ENCODE measurements at places on chromosomes 2 and 18.

- DNase-seq: no peak
Measured at GRCh38 chr2:26672112-26672817, 20.3 kb upstream of the KCNK3 start.

DNA sequence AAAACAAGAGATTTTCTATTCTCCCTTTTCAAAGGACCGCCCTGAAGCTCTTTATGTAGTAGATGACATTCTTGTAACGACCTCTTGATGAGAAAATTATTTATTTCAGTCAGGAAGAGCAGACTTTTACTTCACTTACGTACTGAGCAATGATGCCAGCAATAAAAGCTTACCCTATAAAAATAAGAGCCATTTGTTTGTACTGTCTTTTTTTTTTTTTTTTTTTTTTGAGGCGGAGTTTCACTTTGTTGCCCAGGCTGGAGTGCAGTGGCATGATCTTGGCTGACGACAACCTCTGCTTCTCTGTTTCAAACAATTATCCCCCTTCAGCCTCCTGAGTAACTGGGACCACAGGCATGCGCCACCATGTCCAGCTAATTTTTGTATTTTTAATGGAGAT lies 39.2 kb downstream of the CRIM1 start:
- DNase-seq: no peak

DNA sequence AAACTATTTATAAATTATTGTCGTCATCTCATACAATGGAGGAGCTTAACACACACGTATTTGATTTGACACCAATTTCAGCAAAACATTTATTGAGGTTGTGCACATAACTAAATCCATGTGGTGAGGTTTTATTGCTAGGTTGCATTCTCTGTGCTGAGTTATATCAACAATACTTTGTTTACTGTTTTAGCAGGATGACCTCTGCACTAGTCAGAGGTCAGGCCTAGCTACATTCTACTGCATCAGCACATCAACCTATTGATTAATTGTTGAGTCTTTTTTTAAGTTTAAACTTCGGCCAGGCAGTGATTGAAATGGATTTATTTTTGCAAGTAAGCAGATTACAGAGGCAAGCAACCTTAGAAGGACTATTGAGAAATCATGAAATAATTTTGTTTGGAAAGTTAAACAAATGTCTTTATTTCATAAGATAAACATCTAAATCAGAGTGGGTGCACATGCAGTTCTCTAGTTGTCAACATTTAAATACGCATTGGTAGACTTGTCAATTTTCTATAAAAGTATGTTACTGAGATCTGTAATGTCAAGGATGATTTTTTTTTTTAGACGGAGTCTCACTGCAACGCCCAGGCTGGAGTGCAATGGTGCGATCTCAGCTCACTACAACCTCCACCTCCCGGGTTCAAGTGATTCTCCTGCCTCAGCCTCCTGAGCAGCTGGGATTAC lies 75.2 kb upstream of the CD28 start:
- no peak for DNase-seq

- no peak for DNase-seq
Measured at GRCh38 chr2:37713258-37713700, 41.8 kb upstream of the CDC42EP3 start.

DNA sequence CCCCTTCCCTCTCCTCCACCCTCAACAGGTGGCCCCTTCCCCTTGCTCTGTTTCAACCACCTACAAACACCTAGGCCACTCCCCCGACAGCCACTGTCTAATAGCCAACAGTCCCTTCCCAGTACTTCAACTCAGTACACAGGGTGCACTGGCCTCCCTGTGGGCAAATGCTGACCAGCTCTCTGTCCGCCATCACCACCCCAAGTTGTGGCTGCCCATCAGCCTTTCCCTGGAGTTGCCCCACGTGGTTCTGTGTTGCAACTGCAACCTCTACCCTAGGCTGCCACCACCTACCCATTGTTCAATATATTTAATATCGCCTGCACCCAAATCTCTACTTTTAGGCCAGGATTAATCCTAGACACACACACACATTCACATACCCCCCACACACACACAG lies 173.5 kb downstream of the MREG start:
- DNase-seq: no peak

GRCh38 chr18:3526421-3527354 lies 76.7 kb downstream of the TGIF1 start:
- DNase-seq: peak; percentile 78

GRCh38 chr18:42801706-42802105 lies 313.8 kb downstream of the RIT2 start:
- no peak for DNase-seq

DNA sequence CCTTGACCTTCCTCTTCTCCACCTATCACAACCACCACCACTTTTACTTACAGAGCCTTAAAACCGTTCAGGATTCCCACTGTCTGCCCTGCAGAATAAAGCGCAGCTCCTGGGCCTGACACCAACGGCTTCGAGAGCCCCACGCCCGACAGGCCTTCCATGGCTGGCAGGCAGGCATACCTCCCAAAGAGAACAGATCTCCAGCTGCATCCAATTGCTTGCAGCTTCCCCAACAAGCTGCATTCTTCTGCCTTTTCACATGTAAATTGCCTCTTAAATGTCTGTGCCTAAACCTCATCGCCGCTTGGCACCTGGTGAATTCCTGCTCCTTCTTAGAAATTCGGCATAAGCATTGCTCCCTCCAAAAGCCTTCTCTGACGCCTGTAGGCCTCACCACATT lies 31.5 kb upstream of the FAM124B start:
- no peak for DNase-seq

DNA sequence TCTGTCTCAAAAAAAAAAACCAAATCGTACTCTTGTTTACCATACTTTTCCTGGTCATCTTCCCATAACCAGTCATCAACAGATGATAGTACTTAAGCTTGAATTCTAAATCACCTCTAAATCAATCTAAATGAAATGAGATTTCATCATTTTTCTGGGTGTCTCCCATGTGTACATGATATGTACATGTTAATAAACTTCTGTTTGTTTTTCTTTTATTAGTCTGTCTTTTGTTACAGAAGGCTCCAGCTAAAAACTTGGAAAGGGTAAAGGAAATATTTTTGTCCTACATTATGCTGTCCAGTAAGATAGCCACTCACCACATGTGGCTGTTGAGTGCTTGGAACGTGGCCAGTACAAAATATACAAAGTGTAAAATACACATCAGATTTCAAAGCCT lies 78.7 kb upstream of the MSH6 start:
- DNase-seq: no peak

DNA sequence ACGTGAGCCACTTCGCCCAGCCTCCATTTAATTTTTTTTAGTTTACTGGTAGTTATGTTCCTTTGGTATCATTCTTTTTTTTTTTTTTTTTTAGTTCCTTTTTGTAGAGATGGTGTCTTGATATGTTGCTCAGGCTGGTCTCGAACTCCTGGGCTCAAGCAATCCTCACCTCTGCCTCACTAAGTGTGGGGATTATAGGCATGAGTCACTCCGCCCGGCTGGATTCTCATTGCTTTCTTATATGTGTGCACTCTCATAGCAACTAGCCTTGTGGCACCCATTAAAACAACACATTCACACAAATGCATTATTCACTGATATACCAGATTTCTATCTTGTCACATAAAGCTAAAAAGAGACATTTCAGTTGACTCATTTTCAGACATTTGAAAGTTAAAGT lies 4.2 kb downstream of the TTC27 start:
- DNase-seq: peak; percentile 58

- no peak for DNase-seq
Measured at GRCh38 chr2:203763938-203764664, 57.7 kb downstream of the CD28 start.

DNA sequence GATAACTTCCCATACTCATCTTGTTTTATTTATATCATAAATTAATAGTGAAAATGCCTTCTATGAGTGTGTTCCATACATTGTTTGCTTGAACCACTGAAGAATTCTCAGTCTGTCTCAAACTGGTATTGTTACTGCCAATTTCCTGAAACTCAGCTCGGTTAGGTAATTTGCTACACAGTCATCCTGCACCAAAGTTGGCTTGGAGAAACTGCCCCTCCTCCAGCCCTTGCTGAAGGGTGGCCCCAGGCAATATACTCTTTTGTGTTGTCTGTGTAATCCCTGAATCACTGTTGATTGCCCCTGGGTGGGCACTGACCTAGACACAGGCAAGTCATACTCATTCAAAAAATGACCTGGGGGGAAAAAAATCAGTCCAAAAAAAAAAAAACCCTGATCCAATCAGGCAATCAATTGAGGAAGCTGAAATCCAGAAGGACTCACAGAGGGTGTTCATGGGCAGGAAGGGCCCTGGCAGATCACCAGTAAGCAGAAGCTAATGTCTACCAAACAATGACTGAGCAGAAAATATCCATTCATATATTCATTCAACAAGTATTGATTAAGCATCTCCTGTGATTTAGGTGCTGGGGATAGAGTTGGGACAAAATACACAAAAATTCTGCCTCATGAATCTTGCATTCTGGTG lies 3.8 kb upstream of the SESTD1 start:
- peak; percentile 28 for DNase-seq

Data from hematopoietic multipotent progenitor cell treated with erythropoietin and hydrocortisone succinate and interleukin-3 and kit ligand, for 4 days (in vitro differentiated cells).